ENCODE measurements at places on chromosomes 5 and 9.

- DNase-seq, result no peak
Measured at GRCh38 chr5:177997846-177998245, 1.8 kb upstream of the PROP1 start.

DNA sequence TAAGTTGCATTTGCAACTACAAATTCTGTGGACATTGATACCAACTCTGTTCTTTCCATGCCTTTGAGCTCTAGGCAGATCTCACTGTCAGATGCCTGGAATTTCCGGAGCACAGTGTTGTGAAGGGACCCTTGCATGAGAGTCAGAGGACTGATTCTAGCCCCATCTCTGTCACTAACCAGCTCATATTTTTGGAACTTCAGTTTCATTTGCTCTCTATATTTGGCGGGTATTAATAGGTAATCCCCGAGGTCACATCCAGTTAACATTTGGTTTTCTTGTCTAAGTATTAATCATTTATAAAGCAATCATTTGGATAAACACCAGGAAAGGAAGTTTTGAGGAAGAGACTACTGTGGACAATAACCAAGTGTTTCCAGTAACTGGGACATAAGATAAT is 115.7 kb downstream of the MAN2A1 start:
- no peak for DNase-seq

DNA sequence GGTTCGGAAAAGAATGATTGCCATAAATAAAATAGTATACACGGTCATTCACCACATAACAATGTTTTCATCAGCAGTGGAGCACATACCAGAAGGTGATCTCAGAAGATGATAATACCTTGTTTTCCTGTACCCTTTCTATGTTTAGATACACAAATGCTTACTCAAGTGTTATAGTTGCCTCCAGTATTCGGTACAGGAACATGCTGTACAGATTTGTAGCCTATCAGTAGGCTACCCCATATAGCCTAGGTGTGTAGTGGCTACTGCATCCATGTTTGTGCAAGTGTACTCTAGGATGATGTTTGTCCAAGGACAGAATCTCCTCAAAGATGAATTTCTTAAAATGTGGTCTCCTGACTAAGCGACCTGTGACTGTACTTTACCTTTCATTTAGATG is 59.2 kb downstream of the ICE1 start:
- DNase-seq, result no peak

GRCh38 chr9:130167927-130168326 is 4.3 kb upstream of the NCS1 start:
- DNase-seq, result no peak

DNA sequence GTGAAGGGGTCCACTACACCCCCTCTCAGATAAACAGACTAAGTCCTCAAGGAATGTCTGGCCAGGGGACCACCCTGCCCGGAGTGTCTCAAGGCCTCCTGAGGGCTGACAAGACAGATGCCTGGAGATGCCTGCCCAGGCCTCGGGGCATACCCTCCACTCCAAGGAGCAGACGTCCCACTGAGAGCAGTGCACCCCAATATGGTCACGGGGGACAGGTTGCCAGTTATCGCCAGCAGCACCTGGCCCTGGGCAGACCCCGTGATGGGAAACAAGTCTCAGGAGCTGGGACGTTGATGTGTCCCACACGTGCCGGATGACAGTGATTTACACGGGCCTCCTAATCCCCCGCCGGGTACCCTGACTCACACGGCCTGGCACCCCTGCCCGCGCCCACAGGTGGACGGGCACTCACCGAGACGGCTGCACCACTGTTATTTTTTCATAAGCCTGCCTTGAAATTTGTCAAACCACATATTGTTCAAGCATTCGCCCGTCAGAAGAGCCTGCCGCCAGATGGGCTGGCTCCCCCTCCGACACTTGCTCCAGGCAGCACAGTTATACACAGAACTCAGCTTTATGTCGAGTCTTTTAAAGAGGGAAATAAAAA is 43.9 kb downstream of the BARX1 start:
- DNase-seq, result no peak

DNA sequence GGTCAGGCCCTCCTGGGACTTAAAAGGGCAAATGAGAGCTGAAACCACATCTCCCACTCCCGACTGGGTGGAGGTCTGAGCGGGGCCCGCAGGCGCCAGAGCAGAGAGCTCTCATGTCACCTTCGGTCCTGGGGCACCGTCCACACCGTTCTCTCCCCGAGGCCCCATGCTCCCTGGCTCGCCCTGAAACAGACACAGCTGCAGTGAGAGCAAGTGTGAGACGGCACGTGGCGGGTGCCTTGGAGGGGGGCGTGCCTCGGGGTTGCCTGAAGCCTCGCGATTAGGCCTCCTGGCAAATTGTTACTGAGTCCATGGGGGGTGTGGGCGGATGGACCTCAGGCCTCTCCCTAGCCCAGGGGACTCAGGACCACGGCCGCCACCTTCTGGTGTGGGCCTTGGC is 24.1 kb upstream of the PHYKPL start:
- no peak for DNase-seq

- no peak for DNase-seq
Measured at GRCh38 chr9:134637696-134638501, 3.7 kb upstream of the COL5A1 start.

DNA sequence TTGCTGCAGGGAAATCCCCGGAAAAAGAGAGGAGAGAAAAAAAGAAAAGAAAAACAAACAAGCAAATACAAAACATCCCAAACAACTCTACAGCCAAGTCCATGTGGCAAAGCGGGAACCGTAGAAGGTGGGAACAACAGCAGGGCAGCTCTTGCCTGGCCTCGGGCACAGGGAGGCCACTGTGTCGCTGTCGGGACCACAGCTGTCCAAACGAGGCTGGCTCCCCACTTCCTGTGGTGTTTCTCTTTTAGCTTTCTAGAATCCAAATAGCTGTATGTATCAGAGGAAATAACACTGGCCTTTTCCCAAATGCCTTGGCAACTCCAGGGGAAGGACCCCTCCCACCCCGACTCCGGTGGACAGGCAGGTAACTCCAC is 41.6 kb upstream of the EQTN start:
- no peak for DNase-seq

DNA sequence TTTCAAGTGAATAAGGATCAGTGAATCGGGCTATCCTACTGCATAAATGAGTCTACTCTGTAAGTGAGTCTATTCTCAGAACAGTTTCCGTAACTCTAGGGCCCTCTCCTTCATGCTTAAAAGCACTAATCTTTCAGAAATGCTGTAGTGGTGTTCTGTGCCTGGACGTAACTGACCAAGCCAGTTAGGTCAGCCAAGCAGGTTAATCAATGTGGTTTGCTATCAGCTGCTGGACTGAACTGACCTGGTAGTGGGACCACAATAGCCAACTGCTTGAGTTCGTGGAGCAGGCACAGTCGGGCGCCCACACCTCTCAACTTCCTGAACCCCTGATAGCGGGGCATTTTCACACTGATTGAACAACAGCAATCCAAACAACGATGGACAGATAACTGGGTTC is 6.8 kb downstream of the SLC1A3 start:
- DNase-seq, result no peak

DNA sequence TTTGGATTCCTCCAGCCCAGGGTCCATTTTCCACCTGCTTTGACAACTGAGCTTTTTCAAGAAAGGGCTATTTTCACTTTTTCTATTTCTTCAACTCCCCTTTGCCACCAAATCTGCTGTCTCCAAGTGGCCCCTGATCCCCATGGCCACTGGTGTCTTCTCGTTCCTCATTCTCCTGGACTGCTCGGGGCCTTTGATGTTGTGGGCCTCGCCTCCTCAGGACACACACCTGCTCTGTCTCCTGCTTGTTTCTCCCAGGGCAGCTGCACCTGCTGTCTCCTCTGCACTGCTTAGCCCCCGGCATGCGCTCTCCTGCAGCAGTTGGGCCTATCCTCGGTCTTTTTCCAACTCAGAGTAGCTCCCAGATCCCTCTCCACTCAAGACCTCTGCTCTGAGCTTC is 16.3 kb upstream of the NANS start:
- no peak for DNase-seq

- no peak for DNase-seq
Measured at GRCh38 chr5:34003941-34004340, 3.9 kb downstream of the AMACR start.

- DNase-seq, result no peak
Measured at GRCh38 chr5:35134278-35135030, 86.7 kb upstream of the AGXT2 start.

DNA sequence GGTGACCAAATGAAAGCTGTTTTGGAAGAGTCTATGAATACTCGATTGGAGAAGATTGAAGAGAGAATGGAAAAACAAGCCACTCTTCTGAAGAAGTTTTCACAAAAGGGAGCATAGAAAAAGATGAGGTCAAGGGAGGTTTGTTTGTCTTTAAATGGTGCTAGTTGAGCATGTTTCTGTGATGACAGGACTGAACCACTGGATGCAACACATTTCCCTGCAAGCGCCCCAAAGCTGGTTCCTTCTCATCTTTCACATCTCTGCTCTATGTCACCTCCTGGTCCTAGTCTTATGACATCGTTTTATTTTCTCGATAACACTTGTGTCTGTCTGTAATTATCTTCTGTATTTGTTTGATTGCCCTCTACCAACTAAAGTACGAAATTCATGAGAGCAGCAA is 3.8 kb upstream of the CCDC192 start:
- no peak for DNase-seq

GRCh38 chr5:149550594-149551226 is 529 bp downstream of the CSNK1A1 start:
- DNase-seq, result no peak

Measured in forelimb muscle (tissue), 1 donor.